Stimulated activated CD8-positive, alpha-beta memory T cell treated with anti-CD3 and anti-CD28 coated beads, Interleukin-15, amount 100 ng/mL, for 24 hours (primary cell): ENCODE measurements at places on chromosomes 11 and 22.

DNA sequence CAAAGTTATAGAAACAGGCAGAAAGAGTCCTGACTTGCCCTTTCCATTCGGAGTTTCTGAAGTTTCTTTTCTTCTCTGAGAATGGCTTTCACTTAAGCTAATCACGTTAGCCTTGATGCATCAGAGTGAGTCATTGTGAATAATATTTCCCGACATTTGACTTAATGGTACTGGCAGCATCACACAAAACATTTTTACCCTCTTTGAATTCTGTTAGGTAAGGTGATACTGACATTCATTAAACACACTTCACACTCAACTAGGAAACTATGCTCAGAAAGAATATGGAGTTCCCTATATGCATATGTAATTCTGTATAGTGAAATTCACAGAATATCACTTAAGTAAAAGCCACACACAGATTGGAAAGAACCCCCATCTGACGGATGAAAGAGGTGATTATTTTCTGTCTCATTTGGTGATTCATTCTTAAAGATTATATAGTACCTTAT lies 120.8 kb upstream of the ARHGAP20 start:
- no peak for DNase-seq

DNA sequence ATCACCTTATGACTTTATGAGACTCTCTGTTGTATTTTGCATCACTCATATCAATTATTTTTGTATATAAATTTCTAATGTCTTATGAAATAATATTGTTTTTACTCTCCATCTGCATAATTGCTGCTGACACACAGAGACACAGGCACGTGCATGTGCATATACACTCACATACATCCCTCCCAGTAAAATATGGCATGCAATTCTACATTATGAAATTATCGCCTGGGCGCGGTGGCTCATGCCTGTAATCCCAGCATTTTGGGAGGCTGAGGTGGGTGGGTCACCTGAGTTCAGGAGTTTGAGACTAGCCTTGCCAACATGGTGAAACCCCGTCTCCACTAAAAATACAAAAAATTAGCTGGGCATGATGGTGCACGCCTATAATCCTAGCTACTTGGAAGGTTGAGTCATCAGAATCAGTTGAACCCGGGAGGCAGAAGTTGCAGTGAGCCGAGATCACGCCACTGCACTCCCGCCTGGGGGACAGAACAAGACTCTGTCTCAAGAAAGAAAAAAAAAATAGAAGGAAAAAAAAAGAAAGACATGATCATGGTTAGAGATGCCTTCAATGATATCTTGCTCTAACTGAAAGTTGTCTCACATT lies 96.7 kb upstream of the LUZP2 start:
- DNase-seq, result no peak

GRCh38 chr11:18785411-18785810 lies 6.2 kb downstream of the PTPN5 start:
- DNase-seq, result no peak

- no peak for DNase-seq
These were observed 93.4 kb downstream of the SPON1 start for GRCh38 chr11:14055936-14056335.

DNA sequence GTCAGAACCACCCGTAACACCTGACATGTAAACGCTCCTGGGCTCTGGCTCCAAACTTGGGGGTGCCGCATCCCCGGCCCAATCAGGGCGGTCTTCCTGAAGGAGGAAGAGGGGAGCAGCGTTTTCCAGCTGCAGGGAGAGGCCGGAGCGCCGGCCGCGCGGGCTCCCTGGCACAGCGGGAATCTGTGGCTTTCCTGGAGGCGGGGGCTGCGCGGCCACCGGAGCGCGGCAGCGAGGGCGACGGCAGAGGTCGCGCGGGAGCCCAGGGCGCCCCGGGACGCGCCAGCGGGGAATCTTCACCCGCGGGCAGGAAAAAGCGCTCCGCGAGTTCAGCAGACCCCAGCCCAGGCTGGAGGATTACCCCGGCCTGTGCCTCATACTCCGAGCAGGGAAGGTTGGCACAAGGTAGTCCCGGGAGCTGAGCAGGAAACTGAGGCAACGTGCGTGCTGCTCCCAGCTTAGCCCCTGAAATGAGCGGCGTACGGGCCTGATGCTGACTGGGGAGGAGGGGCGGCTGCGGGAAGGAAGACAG lies 600 bp upstream of the ESAM start:
- no peak for DNase-seq

GRCh38 chr11:96567667-96568066 lies 177.9 kb downstream of the JRKL start:
- DNase-seq, result no peak

DNA sequence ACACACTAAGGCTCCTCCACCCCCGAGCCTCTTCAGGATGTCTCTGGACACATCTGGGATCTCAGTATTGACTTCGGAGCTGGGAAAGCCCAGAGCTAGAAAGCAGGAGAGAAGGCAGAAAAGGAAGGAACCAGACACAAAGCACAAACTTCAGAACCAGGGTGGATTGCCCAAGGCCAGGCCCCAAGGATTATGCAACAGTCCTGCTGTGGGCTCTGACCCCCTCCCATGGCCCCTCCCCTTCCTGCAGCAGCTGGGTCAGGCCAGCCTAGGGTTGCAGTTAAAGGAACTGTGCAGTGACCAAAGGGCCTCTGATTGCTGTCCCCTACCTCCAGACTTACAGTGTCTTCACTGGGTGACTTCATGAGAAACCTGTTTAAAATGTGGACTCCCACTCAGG lies 5.3 kb downstream of the KCNE3 start:
- DNase-seq, result no peak

- DNase-seq, result no peak
These were observed 45.3 kb upstream of the GCAT start for GRCh38 chr22:37762389-37762836.

DNA sequence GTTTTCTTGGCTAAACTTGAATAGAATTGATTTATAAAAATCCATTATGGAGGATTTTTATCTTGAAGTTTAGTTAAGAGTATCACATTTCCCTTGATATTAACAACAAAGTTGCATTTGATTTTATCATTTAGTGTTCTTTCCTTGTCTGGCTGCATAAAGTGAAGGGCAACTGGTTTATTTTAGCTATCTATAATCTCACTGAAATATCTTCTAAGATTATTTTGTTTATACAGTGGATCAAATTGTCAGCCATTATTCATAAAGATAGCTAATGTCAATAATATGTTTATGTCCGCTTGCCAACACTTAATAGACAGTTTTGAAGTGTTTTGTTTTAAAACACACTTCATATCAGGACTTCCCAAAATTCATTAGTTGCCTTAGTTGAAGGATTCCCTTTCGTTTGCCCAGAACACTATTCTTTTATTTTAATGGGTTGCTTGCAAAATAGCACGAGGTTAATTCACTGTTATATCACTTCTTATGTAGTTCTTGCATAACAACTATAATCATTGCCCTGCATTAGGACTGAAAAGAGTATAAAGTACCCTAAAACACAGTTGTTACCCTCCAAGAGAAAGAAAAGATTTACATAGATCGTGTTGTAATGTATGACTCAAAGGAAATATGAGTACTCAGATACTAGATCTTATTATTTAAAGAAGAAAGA lies 73.0 kb downstream of the MSANTD4 start:
- DNase-seq, result no peak

DNA sequence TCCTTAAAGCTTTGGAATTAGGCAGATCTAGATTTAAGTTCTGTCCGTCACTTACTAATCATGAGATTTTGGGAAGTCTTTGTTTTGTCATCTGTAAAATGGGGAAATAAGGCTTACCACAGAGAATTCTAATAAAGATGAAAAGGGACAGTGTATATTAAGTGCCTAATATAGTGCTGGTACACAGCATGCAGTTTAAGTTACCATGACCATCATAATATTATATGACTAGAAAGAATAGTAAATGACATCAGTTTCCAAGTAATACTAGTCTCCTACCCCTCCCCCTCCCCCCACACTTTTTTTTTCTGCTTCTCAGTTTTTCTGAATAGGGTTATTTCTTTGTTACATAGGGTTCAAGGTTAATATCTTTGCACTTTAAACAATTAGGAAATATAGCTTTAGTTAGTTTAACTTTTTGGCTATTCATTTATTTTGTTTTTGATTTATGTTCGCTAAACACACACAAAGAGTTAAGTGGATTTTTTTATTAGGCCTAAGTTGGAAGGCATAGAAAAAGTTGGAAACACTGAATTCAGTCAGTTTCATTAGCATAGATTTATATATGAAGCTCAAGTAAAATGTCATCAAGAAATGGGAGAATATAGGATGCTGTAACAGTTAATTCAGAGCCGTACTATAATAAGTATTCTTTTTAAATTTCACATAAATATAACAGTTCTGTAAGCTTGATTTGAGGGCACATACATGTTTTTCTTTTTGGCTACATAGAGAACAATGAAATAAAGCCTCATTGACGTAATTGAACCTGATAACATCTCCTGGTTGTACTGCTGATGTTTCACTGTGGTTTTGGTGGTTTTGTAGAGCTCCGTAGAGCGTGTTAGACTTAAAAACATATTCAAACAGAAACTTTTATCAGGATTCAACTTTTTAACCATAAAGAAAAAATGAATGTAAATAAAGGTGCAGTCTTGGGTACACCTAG lies 121.2 kb downstream of the PDE3B start:
- DNase-seq, result no peak

- no peak for DNase-seq
These were observed 35.8 kb downstream of the CSTPP1 start for GRCh38 chr11:46972343-46972742.

DNA sequence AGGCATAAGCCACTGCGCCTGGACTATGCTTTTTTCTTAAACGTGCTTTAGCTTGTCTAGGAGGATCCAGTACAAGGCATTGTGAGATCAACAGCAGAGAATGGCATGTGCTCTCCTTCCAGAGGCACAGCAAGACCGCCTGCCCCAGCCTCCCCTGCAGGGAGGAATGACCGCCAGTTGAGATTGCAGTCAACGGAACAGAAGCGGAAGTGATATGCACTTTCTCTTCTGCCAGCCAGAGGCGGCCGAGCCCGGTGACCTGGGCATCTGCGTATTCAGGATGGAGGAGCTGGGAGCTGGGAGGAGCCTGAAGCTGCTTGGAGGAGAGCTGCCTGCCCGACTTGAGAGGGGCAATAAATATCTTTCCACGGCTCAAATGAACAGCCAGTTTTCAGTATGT lies 243.0 kb downstream of the CTTN start:
- DNase-seq, result no peak

DNA sequence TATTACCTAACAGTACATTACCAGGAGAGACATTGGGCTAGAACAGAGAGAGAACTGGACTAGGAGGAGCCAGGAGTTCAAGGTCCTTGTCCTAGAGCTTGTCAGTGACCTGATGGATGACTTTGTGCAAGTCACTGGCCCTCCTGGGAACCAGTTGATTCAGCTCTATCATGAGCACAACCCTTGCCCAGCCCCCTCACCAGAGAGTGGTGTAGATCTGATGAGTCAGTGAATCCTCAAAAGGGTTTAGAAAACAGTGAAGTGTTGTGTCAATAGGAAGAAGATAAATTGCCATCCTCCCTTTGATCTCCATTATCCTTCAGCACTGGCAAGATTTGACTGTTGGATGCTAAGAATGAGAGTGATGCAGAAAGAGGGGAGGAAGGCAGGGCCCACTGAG lies 24.3 kb downstream of the NEU3 start:
- no peak for DNase-seq

DNA sequence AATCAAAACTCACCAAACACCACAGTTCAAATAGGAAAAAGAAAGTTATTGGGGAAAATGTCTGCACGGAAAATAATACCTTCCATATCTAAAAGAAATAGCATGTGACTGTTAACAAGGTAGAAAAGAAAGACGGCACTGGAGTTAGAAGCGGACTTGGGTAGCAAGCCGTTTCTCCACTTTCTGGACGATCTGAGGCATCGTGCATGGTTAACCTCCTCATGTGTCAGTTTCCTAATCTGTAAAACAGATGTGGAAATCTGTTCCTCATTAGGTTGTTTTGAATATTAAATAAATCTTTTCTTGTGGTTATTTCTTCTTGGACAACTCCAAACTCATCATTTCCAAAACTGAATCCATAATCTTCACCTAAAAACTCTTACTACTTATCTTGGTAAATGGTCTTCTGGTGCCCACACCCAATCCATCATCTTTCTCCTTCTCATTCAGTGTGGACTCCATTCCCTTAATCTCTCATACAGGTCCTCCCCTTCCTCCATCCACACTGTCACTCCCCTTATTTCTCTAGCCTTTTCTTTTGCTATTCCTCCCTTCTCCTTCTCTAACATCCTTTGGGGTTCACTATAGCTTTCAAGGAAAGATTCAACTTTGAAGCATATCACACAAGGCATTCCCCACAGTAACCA lies 53.5 kb downstream of the VSIG10L2 start:
- DNase-seq, result no peak

DNA sequence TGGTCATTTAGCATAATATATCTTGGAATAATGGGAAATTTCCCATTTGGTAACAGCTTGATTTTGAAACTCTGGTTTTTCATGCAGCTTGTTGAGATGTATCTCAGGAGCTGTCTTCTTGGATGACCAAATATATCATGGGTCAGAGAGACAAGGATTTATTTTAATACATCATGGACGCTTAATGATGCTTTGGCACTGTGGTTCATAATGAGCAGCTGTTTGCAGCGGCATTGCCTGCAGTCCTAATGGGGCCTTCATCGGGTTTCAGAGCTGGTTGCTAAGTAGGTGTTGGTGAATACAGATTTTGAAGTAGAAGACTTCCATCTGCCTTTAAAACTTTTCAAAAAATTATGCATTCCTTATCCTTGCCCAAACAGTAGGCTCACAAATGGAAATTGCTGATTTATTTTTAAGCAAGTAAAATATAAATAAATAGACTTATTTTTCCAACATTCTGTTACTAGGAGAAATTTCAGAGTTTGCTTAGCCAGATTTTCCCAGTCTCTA lies 389.5 kb upstream of the FAT3 start:
- DNase-seq, result no peak

DNA sequence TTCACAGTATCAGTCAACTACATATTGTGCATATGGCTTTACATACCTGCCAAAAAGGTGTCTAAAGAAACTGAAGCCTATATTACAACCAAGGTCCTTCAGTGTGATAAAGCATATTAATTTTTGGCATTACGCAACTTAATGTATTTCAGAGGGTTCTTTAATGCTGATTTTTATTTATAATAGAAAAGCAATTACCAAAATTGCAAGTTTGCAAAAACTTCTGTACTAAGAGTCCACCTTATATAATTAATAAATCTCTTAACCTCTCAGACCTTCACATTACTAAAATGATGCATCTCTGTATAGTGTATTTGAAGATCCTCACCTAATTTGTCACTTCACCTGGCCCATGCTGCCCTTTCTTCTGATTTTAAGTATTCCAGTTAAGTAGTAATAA lies 128.6 kb downstream of the GUCY1A2 start:
- no peak for DNase-seq

- no peak for DNase-seq
These were observed 6.0 kb upstream of the CDKN1C start for GRCh38 chr11:2891326-2892214.

GRCh38 chr11:122112470-122113365 lies 3.3 kb downstream of the BLID start:
- DNase-seq, result no peak
